ENCODE measurements at places on chromosomes 4 and X. TPM values are rescaled to one million over a fixed set of nuclear protein-coding genes. Genes with fewer than 3 reads are reported as not detected.

DNA sequence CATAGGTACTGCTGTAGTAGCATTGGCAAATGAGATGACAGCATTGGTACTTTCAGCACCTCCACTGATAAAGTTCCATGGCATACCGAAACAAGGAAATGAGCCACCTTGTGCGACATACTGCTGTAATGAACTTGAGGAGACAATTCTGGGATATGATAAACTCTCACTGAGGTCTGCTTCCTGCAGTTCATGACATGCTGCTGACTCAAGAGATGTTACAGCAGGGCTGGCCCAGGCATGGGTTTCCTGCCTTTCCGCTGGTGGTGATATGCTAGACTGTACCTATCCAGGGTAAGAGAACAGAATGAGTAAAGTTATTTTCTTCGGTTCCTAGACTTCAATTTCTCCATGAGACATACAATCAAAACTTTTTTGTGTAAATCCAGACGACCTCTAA, 17.1 kb downstream of the BEND2 start:
- DNase-seq = no peak

- no peak for DNase-seq
Observed at GRCh38 chrX:27694667-27695066, 104.5 kb downstream of the DCAF8L2 start.

The DIPK2B gene
- total RNA-seq = not detected

The BGN gene
- 0.98 TPM for total RNA-seq

The VEGFC gene
- 0.67 TPM for total RNA-seq

Data from progenitor cell of endocrine pancreas (in vitro differentiated cells).